ENCODE measurements at places on chromosomes 7 and 10.
A peak's percentile ranks its signal among the peaks of the same experiment; 100 is the strongest.

DNA sequence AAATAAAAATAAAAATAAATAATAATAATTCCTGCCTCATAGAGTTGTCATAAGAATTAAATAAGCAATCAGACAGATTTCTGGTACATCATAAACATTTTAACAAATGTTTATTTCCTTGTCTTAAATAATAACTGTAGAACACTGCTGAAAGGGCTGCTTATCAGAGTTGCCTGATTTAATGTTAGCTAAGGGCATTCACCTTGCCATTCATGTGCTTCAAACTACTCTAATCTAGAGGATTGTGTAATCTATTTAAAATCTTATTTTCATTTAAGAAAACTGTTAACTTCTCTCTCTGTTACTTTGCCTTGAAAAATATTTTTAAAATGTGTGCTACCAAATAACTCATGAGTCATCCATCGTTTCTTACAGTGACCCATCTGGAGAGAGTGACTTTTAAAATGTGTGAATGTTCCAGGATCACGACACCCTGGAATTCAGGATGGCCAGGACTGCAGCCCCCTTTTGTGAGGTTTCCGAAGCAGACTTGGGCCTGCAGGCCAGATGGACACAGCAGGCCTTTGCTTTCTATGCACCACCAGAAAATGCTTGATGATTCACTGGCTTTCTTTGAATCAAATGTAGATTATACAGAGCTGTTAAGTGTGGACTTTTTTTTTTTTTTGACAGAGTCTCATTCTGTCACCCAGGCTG is 109.1 kb upstream of the TNS3 start:
- peak; percentile 21 for DNase-seq

- peak; percentile 67 for DNase-seq
These were observed 585 bp upstream of the POP7 start for GRCh38 chr7:100705320-100705752.

GRCh38 chr7:102413091-102413490 is 16.9 kb downstream of the PRKRIP1 start:
- no peak for DNase-seq

DNA sequence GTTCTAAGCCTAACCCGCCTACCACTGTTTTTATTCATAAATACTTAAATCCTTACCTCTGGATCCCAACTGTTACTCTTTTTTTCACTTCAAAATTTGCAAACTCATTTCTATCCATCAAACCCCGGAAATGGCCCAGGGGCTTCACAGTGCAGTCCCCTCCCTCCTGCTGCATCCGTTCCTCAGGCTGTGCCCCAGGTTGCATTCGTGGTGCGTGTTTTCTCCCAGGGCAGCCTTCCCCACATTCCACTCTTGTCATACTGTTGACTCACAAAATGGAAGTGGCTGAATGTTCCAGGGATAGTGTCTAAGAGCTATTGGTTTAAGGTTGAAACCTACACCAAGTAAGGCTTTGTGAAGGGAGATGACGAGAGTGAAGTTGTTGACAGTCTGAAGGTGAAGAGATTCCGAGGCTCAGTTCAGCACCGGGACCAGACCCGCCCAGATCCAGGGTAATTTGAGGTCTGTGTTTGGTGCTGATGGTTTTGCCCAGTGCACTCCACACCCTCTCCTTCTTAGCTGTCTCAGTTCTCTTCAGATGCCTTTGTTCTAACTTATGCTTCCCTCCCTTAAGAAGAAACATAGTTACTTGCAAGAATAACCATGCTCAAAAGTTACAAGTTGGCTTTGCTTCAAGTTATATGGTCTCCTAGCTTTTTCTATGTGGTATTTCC is 7.7 kb downstream of the INSIG1 start:
- DNase-seq: no peak

GRCh38 chr7:101586078-101586905 is 42.8 kb downstream of the MYL10 start:
- no peak for DNase-seq

- peak; percentile 60 for DNase-seq
These were observed 492.0 kb upstream of the CNTNAP2 start for GRCh38 chr7:145624618-145625017.

DNA sequence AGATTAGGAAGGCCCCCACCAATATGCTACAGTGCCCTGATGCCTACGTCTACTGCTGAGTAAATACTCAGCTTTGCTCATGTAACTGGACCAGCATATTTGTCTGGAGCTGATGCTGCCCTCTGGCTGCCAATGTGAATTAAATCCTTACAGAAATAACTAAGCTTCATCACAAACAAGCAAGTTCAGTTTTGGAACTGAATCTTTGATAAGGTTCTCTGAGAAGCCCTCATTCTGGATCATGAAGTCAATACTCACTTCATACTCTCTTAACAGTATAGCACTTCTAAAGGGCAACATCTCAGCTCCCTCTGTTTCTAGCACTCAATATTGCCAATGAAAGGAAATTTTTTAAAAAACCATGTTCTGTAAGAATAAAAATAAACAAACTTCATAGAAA is 246.7 kb downstream of the ETV1 start:
- peak; percentile 24 for DNase-seq

DNA sequence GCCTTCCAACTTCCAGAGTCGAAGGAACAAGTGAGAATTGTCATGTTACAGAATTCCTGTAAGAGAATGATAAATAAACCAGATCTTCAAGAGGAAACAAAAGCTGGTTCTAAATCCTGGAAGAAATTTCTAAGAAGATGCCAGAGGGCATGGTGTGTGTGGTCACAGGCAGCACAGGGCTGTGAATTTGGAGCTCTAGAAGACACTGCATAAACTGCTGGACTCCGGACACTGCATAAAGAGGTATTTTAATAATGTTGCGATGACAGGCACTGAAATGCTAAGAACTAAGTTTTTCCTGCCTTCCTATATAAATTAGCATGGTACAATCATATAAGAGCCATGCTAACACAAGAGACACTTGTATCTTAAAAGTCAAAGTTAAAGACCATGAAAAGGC is 86.0 kb downstream of the LARP4B start:
- no peak for DNase-seq

DNA sequence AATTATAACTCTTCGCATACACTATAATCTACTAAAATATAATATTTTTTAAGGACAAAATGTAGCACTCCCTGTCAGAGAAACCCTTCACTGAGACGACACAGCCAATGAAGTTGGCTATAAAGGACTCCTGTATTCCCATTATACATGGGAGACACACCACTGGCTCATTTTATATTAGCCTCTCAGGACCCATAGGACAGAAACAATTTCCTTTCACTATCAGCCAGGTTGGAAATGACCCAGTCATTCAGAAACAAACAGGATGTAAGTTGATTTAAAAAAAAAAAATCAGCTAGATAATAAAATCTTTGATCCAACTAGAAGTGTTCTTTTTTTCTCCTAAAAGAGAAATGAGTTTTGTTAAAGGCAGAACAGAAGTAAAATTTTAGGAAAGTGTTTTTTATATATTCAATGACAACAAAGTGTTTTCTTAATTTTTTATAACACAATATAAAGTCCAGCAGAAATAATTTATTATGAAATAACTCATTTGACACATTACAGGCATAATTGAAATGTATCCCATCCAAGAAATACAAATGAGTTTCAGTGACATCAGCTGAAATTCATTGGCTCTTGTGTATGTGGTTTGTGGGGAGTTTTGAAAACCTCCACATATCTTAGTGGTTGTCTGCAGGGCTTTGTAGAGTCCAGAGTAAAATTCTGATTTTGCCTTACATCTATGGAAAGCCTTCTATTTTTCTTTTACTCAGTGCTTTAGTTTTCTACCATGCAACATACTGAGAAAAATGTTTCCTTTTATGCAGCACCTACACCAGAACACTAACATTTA is 64.1 kb downstream of the CTTNBP2 start:
- no peak for DNase-seq

- DNase-seq: peak; percentile 64
These were observed 1.2 kb downstream of the AGAP3 start for GRCh38 chr7:151087245-151088018.

DNA sequence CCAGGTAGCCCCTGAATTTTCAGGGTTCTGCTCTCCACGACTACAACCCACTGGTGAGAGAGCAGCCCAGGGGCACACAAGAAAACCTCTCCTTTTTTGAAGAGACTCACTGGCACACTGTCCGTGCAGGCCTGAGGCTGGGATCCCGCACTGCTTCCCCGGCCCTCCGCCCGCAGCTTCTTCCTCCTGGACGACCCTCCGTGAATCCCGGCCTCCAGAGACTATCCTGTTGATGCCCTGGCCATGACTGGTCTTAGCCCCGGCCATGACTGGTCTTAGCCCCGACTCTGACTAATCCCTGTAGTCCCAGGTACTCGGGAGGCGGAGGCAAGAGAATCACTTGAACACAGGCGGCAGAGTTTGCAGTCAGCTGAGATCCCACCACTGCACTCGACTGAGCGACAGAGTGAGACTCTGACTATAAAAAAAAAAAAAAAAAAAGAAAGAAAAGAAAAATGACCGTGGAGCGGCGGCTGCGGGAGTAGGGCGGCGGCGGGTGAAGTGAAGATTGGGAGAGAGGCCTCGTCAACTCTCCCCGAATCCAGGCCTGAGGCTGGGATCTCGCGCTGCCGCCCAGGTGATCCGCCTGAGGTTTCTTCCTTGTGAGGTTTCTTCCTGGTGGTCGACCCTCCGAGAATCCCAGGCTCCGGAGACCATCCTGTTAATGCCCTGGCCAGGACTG is 196.4 kb downstream of the ZNF716 start:
- DNase-seq: no peak

DNA sequence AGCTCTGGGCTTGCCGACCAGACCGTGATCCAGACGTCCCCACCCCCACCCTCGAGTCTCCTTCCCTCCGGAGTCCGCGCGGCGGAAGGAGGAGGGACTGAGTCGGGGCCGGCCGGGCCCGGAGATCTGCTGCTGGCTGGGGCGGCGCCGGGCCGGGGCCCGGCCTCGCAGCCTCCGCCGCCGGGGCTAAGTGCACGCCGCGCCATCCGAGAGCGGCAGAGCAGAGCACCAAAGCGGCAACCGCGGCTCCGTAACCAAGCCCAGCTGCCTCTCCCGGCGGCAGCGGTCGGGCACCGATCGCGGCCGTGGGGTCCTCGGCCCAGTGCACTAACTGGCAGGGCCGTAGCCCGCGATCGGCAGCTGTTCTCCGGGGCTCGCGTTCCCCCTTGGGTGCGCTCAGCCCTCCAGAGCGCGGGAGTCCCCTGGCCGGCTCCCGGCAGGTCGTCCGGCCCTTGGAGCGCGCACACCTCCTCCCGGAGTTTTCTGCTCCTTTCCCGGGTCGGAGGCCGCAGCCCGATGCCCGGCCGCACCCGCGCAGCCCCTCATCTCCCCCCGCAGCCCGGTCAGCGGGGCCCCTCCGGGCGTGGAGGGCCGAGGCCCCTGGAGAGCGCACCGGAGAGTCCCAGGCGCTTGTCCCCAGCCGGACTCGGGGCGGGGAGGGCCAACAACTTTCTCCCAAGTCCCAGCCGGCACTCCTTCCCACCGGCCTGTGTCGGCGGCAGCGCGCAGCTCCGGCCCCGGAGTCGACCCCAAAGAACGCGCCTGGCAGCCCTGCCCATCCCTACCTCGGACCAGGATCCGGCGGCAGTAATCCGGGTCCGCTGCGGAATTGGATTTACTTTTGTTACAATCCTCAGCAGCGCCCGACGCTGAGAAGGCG is 799 bp downstream of the VAX1 start:
- DNase-seq: no peak

GRCh38 chr7:79320741-79321473 is 132.6 kb downstream of the MAGI2 start:
- DNase-seq: no peak

GRCh38 chr7:96495751-96496216 is 173.9 kb upstream of the SLC25A13 start:
- no peak for DNase-seq

DNA sequence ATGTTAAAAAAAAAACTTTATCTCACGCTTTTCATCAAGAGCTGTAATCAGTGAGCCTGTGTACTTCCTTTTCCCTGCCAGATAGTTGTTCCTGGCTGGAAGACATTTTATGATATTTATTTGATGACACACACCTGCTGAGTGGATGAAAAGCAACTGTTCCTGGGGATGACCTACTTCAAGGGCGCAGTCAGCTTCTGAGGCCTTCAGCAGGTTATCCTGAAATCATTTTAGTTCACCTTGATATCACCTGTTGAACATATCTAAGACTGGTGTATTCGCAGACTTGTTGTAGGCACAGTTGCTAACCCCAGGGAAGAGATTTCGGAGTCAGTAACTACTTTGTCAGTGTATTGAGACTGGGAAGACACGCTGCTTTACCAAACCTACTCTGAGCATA is 234.5 kb upstream of the TCF7L2 start:
- DNase-seq: no peak

DNA sequence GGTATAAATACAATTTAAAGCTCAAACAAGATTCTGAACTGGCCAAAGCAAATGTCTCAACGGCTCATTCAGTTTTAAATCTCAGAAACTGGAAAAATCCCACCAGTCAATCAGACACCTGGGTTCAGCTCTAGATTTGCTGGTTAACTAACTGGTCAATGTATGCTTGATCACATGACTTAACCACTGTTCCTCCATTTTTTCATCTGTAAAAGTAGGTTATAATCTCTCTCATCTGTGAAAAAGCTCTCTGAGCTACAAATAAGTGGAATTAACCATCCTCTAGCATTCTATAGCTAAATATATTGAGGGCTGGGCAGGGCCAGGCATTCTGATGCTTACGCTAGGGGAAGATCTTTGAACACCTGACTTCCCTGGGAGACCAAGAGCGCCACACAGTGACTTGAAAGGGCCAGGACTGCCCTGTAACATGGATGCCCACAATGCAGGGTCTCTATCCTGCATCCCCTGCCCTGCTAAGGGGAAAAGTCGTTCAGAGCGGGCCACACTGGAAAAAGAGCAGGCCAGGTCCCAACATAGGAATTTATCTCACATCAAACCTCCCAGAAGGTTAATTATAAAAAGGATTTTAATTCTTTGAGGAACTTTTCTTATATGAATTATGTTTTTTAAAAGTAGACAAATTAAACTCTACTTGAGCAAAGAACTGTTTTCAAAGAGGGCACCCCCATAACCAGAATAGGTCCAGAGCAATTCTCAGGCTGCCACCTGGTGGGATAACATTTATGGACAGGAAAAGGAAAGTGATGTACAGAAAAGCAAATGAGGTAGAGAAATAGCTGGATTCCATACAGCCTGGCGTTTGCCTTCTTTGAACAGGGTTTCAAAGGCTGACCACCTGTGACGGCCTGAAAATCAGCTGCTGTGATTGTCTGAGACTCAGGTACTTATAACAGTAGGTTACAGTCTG is 1.8 kb downstream of the RP9 start:
- DNase-seq: no peak

Measured in RCC 7860 (cell line).